NCI-H2081 (cell line): ENCODE measurements at places on chromosomes 5 and 9.

DNA sequence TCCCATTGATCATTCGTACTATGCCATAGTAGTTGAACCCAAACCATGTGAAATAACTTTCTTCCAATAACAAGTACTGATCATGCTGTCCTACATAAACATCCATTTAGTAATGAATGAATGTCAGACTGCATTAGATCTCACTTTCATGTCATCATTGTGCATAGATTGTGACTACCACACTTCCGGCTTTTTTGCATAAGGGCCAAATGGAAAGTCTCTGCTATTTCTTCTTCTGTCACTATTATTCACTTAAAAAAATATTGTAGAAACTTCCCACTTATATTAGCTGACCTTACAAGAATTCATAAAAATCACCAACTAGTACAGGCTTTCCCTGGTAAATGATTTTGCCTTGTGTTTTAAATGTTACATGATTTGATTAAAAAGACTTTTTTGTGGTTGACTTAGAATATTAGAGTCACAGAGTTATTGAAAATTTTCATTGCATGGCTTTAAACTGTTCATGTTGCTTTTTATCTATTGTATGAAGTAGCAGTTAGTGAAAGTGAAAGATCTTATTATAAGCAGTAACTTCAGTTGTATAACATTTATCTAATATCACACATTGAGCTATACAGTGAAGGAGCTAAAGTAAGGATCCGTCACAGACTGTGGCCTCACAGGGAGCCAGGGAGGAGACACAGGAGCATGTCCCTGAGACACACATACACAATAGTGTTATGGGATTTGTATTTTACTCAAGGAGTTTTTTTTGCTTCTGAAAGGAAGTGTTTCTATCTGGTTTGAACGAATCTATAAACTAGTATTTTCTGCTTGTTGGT lies 33.9 kb downstream of the LMNB1 start:
- DNase-seq: no peak

DNA sequence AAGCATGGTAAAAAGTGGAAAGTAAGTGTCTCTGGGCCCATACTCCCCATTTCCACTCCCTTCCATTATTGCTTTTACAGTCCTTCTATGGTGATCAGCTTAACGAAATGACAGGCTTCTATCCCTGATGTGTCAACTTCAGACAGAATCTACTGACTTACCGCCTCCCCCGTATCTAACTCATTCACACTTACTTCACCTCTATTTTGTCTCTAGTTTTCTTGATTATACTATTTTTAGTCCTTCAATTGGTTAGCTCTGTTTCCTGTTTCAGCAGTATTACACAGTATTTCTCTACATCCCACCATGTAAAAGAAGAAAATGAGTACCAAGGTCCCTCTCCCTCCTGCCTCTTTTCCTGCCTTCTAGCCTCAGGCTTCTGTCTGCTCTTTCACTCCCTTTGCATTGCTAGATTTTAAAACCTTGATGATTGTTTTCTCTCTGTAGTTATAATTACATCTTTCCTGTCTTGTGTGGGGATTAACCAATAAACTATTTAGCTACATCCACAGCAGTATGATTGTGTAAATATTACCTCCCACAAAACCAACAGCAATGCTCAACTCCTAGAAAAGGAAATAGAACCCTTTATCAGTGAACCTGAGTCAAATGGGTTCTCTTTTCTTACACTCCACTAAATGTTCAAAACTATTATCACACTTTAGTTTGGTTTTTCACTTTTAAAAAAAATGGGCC lies 53.4 kb downstream of the GNAQ start:
- DNase-seq: peak; percentile 28

GRCh38 chr5:78544561-78545201 lies 103.9 kb downstream of the LHFPL2 start:
- no peak for DNase-seq

DNA sequence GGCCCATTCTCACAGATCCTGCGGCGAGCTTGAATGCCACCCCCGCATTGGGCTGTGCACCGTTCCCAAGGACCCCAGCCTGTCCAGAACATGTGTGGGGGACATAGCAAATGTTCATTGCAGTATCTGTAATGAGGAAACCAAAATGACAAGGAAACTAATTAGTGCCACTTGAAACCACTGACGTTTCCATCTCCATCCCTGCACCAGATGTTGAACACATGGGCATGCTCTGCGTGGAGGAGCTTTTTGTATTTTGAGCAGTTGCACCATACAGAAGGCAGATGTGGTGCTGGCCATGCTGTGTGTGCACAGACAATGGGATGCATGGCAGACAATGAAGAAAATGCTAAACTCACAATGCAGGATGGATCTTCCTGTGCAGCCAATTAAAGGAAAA lies 437.7 kb downstream of the SEMA5A start:
- DNase-seq: no peak

GRCh38 chr9:79120533-79120932 lies 451.2 kb upstream of the TLE4 start:
- DNase-seq: peak; percentile 93

GRCh38 chr9:113721856-113722255 lies 154.3 kb upstream of the ZNF618 start:
- no peak for DNase-seq

DNA sequence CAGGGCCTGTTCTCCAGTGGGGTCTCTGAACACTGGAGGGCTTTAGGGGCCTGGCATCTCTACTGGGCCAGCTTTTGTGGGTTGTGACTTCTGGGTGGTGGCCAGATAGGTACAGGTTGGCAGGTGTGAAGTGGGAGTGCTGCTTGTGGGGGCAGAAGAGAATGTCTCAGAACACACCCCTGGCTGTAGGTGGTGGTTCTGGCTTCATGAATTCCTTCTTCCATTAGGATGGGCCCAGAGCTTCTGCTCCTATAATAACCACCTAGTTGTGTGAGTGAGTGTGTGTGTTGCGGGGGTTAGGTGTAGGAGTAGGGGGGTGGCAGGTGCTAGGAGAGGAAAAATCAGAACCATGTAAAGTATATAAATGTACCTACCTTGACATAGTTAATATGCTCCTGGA lies 1.6 kb downstream of the PDZD2 start:
- DNase-seq: no peak

DNA sequence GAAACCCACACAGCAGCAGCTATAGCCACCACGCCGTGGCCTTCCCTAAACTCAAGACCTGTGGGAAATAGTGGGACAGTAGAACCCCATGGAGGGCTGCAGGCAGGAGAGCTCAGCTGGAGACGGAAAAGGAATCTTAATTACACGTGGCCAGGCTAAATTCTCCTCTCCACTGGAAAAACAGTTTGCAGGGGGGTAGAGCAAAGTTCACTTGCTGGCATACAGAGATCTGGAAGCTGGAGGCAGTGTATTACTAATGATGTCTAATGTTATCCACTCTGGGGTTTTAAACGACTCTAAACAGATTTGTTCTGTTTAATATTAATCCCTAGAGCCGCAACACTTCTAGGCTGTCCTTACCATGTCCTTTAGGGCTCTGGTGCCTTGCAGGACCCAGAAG lies 257.1 kb downstream of the SAXO1 start:
- no peak for DNase-seq

GRCh38 chr9:78121488-78121887 lies 89.9 kb upstream of the GNAQ start:
- peak; percentile 33 for DNase-seq

DNA sequence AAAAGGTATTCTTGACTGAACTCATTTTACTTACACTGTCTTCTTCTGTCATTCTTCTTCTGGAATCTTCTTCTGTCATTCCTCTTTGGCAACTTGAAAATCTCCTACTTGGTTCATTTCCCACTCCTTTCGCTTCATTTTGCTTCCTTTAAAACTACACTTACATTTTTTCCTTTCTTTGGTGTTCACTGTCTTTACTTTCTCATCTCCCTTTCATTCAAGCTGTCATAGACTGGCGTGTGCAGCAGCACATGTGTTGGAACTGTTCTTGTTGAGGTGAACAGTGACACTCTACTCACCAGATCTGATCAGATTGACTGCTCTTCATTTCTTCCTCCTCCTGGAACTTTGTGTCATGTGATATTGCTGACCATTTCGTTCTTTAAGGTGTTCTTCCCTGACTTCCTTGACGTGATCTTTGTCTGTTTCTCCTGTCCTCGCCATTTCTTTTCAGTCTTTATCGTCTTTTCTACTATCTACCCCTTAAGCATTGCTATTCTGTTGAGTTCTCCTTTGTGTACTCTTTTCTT lies 6.4 kb downstream of the DNAJC25 start:
- no peak for DNase-seq

DNA sequence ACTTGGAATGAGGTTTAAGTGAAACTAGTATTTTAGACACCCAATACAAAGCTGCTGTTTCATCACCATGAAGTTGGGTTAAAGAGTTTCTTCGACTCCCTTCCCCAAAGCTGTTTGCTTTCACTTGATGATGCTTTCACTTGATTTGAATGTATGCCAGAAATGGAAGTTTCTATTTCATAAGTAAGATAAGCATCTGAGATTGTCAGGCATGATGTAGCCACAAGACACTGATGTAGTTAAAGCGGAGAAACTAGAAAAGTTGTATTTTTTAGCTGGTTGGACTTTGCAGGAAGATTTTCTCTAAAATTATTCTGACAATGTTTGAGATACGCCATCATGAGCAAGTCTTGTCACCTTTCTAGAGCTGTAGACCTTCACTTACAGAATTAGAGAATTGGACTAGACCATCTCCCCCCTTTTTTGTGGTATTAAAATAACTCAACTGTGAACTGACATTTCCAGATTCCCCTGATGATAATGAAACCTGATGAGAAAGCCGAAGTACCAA lies 20.0 kb downstream of the MOCS2 start:
- no peak for DNase-seq

DNA sequence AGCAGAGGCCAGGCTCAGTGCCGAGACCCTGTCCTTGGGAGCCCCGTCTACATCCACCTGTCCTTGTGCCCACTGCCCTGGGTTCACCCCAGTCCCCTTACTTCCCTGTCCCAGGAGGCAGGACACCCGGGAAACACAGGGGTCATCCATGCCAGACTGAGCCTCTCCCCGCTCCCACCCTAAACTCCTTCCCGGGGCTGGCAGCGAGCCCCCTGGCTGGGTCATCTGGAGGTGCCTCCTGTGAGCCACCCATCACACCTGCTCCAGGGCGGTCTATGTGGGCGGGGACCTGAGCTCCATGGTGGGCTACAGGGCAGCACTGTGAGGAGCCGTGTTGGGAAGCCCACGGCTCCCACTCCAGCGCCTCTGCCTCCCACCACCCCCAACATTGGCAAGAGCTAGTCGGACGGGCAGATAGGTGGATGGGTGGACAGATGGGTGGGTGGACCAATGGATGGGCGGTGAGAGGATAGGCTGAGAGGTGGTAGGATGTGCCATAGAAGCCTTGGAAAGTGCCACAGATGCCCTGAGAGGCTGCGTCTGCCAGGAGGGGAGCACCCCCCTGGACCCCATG lies 42.5 kb upstream of the RXRA start:
- no peak for DNase-seq

- DNase-seq: no peak
Observed at GRCh38 chr9:108845507-108845906, 10.3 kb downstream of the ACTL7B start.

DNA sequence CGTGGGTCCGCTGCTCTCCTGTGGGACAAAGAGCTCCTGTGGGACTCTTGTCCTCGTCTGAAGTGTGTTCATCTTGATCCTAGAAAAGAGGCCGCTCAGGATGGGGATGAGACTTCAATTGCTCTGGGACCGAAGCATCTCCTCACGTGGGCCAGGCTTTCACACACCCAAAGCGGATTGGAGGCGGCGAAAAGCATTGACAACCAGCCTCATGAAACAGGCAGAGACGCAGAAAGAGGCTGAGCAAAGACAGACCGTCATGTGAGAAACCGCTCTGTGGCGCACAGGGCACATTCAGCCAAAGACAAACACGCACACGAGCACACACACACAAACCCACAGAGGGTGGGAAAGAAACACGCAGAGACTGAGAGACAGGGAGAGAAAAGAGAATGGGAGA lies 479.5 kb downstream of the SPATA31A7 start:
- DNase-seq: no peak

DNA sequence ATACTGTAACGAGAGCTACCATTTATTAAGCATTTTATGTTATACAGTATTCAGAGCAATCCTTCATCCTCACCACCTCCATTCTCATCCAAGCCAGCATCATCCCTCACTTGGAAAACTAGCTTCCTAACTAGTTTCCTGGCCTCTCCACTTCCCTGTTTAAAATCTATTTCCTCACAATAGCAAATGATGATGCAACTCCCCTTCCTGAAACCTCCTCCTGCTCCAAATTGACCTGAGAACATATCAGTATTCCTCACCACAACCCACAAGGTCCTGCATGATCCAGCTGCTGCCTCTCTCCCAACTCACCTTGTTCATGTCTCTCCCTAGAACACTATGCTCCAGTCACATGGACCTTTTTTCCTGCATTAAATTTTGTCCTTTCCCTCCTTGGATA lies 4.3 kb upstream of the SLC36A2 start:
- DNase-seq: no peak

DNA sequence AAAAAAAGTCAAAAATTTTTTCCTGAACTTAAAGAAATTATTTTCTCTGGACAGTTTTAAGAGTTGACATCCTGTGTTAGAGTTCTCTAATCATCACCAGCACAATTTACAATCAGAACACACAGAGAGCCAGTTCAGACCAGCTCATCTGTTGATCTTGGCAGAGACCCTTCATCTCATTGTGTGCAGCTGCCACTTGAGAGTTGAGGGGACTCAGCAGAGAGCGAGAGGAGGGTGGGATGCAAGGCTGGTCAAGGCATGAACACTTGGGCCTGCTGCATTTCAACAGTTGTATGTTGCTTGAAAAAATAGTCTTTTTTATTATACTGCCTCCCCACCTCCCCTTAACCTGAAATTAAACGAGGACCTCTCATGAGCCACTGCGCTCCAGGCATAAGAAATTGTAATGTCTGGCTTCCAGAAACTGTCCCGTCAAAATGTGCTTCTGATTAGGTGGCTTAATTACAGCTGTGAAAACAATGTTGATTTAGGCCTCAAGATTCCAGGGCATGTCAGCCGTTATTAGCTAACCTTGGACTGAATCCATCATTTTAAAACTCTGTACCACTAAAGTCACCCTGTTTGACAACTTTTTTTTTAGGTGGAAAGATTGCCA lies 383.6 kb downstream of the CCDC171 start:
- DNase-seq: peak; percentile 53

DNA sequence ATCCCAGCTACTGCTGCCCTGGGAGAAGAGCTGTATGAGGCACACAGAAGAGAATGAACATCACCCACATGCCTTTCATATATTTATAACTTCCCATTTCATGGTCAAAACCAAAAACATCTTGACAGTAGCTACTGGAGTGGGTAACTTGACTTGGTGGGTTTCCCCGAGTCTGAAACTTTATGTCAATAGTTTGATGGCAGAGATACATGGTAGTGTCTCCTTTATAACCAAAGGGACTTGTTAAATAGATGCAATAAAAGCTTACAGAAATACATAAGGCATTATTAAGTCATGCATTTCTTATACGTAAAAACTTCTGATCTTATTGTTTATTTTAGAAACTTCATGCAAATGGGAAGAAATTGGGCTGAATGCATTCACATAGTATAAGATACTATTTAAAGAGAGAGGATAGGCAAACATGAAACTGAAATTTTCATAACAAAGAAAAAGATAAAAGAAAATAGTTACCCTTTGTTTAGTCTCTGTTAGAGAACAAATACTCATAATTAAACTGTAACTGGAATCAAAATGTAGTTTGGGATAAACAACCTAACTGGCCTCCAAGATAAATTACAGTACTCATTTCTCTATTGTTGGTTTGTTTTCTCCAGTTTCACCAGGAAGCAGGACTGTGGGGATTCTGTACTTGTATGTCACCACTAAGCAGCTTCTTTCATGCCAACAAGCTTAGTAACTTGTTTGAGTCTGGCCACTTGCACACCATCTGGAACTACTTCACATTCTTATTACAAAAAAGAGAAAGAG lies 459.3 kb upstream of the MEF2C start:
- DNase-seq: no peak
